ENCODE measurements at places on chromosomes 4 and X. TPM values are rescaled to one million over a fixed set of nuclear protein-coding genes. Genes with fewer than 3 reads are reported as not detected.

Gene SLC38A5
- polyA plus RNA-seq: 6.6 TPM

Gene DRD5
- polyA plus RNA-seq: 0.81 TPM

Gene FAM184B
- 0.42 TPM for polyA plus RNA-seq

Gene GATB
- 33.5 TPM for polyA plus RNA-seq

Gene FAAH2
- 10.2 TPM for polyA plus RNA-seq

Gene MAGEA12
- not detected for polyA plus RNA-seq

Gene UGT8
- 57.5 TPM for polyA plus RNA-seq

Gene GAGE12E
- polyA plus RNA-seq: not detected

Gene C4orf54
- 0.86 TPM for polyA plus RNA-seq

Gene NOX1
- polyA plus RNA-seq: 0.90 TPM

- DNase-seq: peak; percentile 49
Measured at GRCh38 chrX:117713411-117713810, 403.2 kb downstream of the KLHL13 start.

DNA sequence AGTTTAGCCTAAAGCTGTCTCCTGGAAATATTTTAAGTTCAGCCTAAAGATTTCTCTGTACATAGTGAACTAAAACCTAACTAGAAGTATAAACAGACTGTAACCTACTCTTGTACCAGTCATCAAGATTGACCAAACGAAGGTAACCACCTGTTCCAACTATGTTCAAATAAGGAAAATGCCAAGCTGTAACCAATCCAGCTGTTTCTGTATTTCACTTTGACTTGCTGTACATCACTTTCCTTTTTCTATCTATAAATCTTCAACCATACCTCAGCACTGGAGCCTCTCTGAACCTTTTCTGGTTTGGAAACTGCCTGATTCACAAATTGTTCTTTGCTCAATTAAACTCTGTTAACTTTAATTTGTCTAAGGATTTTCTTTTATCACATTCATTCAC, 3.1 kb upstream of the CYSLTR1 start:
- no peak for DNase-seq

DNA sequence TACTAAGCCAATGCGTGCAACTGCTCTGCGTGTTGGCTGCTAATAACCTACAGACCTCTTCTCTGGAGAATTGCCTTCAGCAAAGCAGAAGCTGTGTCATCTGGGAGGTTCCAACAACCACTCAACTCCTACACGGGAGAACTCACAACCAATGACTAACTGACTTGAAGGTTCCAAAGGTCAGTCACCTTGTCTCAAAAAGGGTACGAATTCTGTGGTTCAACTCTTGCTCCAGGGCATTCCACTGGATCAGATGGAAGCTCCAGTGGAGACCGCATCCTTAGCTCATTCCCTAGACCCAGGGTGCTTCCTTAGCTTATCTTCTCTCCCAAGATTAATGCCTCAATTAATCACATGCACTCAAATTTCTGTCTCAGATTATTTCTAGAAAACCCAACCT, 222.7 kb downstream of the CHIC2 start:
- DNase-seq: no peak

DNA sequence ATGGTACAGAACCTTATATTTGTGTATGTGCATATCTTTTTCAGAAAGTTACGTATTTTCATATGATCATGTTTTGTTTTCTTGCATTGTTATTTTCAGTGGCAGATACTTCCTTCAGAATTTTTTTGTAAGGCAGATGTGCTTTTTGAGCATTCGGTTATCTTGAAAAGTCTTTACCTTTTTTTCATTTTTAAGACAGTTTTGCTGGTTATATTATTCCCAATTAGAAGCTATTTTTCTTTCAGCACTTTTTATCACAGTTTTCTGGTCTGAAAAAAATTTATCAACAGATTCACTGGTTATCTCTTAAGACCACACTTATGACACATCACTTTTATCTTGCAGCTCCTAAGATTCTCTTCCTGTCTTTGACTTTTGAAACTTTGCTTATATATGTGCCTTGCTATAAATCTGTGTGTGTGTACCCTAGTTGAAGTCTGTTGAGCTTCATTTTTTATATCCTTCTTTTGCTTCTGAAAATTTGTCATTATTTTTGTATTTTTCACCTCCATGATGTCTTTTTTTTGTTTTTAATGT, 53.1 kb downstream of the ZNF732 start:
- DNase-seq: no peak

GRCh38 chr4:140298001-140298400, 75.4 kb upstream of the SCOC start:
- no peak for DNase-seq

- no peak for DNase-seq
Measured at GRCh38 chr4:154320521-154320920, 171.1 kb downstream of the DCHS2 start.

- DNase-seq: no peak
Measured at GRCh38 chr4:187209921-187210613, 486.4 kb upstream of the FAT1 start.

GRCh38 chr4:54568184-54568583, 89.6 kb upstream of the KIT start:
- no peak for DNase-seq

DNA sequence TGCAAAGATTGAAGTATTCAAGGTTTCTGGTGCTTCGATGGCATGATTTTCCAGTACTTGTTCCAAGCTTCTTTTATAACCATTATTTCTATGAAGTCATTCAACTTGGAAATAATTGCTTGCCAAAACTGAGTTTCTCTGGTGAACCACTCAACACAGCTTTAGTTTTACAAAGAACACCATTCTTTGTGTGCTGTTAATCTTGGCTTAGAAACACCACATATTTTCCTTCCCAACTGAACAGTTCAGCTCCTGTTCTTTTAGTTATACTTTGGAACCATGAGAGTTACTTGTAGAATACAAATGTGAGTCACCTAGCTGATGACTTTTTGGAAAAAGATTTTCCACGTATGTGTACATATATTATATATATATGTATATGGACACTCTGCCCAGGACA, 32.7 kb downstream of the TMEM47 start:
- DNase-seq: no peak

DNA sequence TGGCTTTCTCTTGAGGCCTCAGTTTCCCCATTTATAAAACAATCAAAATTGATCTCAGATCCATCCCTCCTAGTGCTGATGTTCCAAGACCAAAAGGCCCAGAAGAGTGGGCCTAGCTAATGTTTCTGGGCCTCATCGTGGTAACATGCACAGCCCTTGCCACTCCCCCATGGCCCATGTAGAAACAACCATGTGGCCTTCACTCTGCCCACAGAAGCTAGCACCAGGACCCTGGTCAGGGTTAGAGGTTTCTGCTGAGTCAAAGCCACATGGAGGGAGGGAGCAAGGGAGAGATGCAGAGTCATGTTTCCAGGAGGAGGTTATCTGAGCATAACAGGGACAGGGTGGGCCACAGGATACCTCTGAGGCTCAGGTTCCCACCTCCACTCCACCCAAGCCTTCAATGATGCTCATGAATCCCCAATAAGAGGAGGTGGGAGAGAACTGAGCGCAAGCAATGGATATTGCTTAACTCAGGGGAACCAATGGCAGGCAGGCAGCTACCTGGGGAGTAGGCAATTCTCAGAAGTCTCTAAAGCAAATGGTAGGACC, 16.9 kb downstream of the OTUD5 start:
- no peak for DNase-seq

- DNase-seq: no peak
Measured at GRCh38 chrX:110001740-110002299, 1.1 kb upstream of the TMEM164 start.

- no peak for DNase-seq
Measured at GRCh38 chr4:86451560-86452330, 91.9 kb upstream of the MAPK10 start.

- DNase-seq: no peak
Measured at GRCh38 chr4:42554072-42554471, 102.8 kb downstream of the ATP8A1 start.

DNA sequence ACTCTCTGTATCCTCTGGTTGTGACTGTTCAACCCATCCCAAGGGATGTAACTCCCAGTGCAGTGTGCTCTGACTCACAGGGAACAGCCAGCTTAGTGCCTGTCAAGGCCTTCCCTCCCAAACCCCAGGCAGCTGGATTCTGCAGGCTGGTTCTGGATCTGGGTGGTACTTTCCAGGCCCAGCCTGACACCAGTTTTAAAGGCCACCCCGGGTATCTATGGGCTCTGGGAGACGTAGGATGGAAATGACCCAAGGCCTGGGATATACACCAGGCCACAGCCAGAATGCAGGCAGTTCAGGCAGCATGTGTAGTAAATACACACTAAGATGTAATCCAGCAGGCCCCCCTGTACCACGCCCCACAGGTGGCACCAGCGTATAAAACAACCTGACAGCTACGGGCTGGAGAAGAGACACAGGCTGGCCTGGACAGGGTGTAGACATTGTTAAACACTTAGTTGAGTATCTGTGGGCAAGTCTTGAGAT, 64.2 kb downstream of the SPINK2 start:
- DNase-seq: no peak

DNA sequence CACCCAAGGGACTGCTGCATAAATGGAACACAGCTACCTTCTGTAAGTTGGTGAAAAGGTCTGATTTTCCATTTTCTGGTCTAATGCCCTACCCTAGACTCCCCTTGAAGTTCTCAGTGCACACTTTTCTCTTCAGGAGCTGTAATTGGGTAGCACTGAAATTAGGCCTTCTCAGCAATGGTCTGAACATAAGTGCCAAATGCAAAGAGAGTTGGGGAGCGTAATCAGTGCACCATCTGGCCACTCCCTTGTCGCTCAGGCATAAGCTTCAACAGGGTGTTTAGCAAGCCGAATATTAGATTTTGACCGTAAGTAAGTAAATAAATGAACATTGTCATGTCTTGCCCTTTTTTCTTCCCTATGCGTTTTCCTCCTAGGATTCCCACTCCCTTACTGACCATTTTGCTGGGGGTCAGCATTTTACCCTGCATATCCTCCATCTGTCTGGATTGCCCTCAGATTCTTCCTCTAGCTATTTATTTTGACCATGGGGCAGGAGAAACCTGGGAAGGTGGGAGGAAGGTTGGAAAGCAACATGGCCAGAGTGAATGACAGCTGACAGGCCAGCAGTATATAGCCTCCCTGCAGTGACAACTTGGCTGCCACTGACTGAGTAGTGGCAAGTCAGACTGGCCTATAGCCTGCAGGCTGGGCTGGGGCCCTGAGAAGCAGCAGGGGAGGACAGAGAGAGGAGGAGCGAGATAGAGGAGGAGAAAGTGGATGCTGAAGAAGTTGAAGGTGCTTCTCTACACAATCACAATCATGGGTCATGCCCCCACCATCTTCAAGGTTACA, 2.7 kb downstream of the NHSL2 start:
- DNase-seq: no peak

- DNase-seq: no peak
Measured at GRCh38 chr4:7426525-7427171, 8.1 kb downstream of the PSAPL1 start.

GRCh38 chrX:13048280-13048679, 3.9 kb upstream of the FAM9C start:
- no peak for DNase-seq

- no peak for DNase-seq
Measured at GRCh38 chrX:125769628-125770027, 396.5 kb downstream of the DCAF12L2 start.

Measured in renal cortex interstitium (tissue), 15 donors.